Islet precursor cell (in vitro differentiated cells): ENCODE measurements at places on chromosomes 12 and 14.

- peak; percentile 76 for DNase-seq
Measured at GRCh38 chr12:51961834-51962233, 10.3 kb downstream of the ACVR1B start.

- no peak for DNase-seq
Measured at GRCh38 chr14:85934886-85935254, 404.9 kb downstream of the FLRT2 start.

GRCh38 chr12:68976395-68976841, 43.4 kb upstream of the CPM start:
- DNase-seq, result no peak

GRCh38 chr14:31204593-31205534, 2.7 kb downstream of the HECTD1 start:
- no peak for DNase-seq

- no peak for DNase-seq
Measured at GRCh38 chr14:78737116-78737515, 566.9 kb downstream of the NRXN3 start.

GRCh38 chr14:35404449-35405303, at the start of gene NFKBIA:
Gene NFKBIA, minus strand, starts transcription at chr14:35404749. Its CDS starts 105 bp downstream, at chr14:35404644.
- DNase-seq, result peak; percentile 93

GRCh38 chr14:102807013-102807406, 29.8 kb downstream of the TRAF3 start:
- DNase-seq, result no peak

- no peak for DNase-seq
Measured at GRCh38 chr14:90628825-90629224, 187.4 kb downstream of the TTC7B start.

- DNase-seq, result no peak
Measured at GRCh38 chr14:81005540-81006228, 50.3 kb downstream of the TSHR start.

- peak; percentile 86 for DNase-seq
Measured at GRCh38 chr12:50051101-50051806, 6.1 kb upstream of the ASIC1 start.

DNA sequence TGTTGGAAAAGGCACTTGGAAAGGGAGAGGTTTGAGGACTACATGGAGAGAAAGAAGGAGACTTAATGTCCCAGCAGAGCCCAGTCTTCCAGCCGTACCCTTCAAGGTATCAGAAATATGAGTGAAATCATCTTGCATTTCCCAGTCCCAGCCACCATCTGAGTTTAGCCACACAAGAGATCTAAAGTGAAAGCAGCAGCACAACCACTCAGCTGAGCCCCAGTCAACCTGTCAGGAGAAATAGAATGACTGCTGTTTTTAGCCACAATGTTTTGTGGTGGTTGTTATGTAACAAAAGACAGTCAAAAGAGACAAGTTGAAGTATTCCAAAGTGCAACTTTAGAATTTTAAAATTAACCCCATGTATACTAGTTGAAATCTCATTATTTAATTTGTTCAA, 28.0 kb downstream of the DERA start:
- no peak for DNase-seq

DNA sequence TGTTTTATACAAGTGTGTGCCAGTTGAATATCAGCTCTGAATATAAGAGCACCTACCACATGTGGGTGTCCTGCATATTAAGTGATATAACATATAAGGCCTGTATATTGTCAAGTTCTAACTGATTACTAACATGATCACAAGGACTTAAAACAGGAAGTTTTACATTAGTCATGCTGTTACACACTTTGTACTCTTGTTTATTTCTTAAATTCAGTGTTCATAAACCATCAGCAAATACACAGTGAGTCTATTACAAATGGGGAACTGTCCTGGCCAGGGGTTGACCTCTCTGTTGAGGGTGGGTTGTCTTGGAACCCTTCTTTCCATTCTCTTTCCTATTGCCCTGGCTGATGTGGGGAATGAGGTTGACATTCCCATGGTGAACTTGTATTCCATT, 19.1 kb downstream of the HELB start:
- DNase-seq, result no peak

DNA sequence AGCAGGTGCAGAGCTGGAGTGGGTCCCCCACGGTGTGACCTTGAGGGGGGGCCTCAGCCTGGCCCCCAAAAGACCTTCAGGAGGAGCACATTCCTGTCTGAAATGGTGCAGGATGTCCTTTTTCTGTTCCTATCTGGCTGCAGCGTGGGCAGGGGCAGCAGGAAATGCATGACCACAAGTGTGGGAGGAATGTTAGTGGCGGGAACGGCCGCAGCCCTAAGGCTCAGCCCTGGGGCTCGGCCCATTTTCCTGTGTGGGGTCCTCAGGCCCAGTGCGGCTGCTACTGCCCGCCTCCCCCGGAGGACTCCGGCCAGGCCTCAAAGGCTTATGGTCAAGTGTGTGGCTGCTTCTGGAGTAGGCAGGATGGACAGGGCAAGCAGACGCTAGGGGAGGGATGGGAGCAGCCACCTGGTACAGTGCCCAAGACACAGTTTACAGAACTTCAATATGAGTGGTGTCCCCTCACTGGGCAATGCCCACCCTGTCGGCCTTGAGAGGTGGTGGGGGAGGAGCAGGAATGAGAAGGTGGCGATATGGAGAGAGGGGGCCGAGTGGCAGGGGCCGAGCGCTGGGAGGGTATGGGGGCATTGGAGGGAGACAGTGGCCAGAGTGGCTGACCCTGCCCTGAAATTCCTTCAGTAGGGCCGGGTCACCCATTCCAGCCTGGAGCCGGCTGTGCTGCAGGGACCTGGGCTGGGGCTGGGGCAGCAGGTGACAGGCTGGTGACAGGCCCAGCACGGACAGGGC, 137.4 kb downstream of the CALM1 start:
- peak; percentile 78 for DNase-seq

GRCh38 chr12:9667403-9668160, 1.9 kb upstream of the CLEC2D start:
- DNase-seq, result no peak

DNA sequence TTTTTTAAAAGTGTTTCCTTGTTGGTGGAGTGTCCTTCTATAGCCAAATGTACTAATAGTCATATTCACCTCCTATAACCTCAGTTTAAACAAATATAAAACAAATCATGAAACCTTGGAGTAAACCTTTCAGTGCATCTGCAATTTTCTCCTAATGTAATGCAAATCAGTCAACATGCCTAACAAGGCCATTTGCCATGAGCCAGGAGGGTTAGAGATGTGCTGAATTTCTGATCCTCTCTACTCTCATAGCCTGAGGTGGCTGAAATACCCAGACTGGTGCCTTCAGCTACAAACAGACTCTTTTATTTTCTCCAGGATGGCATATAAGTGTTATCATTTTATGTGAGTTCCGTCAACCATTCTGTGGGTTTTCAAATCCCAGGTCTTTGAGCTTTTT, 908.1 kb downstream of the GALC start:
- DNase-seq, result no peak

DNA sequence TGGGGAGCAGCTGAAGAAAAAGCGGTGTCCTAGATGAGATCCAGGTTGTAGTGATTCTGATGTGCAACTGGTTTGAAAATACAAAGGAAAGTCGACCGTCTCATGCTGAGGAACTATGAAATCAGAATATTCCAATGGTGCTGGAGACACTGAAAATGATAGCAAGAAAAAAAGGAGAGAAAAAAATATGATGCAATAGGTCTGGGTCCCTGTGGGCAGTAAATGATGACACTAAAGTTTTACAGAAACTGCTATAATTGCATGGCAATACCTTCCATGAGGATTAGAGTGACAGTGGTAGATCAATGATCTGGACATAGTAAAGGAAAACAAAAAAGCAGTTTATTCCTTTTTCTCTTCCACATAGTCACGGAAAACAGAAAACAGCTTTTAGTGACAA, 2.3 kb downstream of the PYM1 start:
- no peak for DNase-seq

- no peak for DNase-seq
Measured at GRCh38 chr12:95208678-95209077, 8.6 kb downstream of the FGD6 start.

GRCh38 chr12:89984846-89985245, 276.2 kb upstream of the ATP2B1 start:
- DNase-seq, result no peak

DNA sequence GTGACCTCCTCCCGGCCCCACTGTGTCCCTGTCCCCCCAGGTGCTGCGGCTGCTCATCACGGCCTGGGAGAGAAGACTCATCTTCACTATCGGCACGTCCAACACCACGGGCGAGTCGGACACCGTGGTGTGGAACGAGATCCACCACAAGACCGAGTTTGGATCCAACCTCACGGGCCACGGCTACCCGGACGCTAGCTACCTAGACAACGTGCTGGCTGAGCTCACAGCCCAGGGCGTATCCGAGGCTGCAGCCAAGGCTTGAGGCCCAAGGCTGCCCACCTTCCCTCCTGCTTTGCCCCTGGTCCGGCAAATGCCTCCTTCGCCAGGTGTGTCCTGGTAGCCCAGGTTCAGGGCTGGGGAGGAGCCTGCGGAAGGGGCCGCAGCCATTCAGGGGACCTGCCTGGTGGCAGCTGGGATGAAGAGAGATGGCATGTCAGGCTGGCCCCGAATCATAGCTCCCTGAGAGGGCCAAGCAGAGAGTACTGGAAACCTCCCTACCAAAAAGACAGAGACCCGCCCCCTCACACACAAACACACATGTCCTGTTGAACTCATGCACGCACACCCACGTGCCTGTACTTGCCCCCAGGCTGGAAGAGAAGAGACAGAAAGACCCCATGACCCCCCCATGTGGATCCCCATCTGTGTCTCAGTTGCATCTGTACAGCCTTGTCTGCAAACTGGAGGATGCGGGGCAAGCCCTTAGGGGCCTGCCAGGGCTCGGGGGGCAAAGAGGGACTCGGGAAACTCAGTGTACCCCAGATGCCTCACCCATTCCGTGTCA, 38.7 kb downstream of the RASAL1 start:
- no peak for DNase-seq

DNA sequence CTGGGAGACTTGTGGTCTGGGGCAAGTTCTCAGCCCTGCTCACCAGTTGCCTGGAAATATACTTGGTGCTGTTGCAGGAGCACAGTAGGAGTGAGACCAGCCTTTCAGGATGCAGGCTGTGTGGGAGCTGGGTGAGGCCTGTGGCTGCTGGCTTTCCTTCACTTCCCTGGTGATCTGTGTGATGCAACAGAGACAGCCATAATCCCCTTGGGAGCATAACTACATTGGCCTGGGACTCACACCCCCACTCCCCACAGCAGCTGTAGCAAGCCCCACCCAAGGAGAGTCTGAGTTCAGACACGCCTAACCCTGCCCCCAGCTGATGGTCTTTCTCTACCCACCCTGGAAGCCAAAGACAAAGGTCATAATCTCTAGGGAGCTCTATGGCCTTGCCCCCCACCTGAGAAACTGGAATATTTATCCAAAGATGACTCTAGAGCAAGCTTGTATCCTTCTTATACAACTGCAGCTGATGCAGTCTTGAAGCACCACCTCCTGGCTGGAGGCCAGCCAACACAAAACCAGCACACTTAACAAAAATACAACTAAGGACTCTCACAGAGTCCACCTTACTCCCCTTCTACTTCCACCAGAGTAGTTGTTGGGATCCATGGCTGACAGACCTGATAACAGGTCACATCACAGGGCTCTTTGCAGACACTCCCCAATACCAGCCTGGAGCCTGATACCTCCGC, 190.4 kb upstream of the CPNE8 start:
- no peak for DNase-seq

- DNase-seq, result no peak
Measured at GRCh38 chr14:33254861-33255395, 316.2 kb downstream of the NPAS3 start.

- DNase-seq, result no peak
Measured at GRCh38 chr14:34930591-34931091, 52.2 kb upstream of the SRP54 start.

- no peak for DNase-seq
Measured at GRCh38 chr12:122961531-122962329, 4.5 kb downstream of the ABCB9 start.

DNA sequence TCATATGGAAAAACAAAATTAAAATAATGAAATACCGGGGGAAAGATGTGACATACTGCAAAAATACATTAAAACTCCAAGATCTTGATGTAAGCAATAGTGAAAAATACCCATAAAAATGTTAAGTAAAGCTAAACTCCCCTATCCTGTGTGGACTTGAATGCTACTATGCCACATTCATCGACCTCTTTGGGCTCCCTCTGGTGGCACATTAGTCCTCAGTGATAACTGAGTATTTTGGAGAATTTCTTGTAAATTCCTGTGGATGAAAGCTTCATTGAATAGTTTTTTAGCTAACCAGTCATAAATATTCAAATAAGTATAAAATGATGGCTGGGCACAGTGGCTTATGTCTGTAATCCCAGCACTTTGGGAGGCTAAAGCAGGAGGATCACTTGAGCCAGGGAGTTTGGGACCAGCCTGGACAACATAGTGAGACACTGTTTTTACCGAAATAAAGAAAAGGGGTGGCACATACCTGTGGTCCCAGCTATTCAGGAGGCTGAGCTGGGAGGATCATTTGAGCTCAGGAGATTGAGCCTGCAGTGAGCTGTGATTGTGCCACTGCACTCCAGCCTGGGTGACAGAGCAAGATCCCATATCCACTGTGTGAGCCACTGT, 42.4 kb upstream of the SGPP1 start:
- DNase-seq, result no peak

DNA sequence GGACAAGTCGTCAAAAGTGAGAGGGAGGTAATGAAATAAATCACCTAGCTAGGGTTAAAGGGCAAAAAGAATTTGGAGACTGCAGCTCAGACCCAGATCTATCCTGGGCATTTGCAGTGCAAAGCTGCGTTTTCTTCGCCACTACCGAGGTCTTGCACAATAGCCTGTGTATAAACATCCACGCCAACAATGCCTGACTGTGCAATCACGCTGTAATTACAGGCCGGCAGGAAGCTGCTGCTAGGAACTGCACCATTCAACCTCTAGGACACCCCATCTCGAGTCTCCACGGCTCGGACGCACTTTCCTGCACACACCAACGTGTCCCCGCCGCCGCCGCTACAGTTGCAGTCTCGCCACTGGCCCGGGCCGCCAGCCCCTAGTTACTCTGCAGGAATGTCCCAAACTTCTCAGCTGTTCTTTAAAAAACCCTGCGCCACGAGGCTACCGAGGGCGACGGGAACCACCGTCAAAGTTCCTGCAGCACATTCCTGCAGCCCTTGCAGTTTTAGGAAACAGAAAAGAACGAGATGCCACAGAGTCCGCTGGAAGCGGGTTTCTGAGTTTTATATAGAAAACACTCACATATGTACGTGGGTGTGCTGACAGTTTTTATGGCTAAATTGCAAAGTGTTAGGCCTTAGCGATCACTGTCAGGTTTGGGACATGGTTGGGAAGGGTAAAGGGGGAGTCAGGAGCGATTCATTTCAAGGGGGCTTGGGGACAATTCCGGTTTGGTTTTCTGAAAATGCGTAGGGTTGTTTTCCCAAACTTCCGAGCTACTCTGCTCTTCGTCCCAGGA, 65.6 kb upstream of the PTGR2 start:
- peak; percentile 88 for DNase-seq

DNA sequence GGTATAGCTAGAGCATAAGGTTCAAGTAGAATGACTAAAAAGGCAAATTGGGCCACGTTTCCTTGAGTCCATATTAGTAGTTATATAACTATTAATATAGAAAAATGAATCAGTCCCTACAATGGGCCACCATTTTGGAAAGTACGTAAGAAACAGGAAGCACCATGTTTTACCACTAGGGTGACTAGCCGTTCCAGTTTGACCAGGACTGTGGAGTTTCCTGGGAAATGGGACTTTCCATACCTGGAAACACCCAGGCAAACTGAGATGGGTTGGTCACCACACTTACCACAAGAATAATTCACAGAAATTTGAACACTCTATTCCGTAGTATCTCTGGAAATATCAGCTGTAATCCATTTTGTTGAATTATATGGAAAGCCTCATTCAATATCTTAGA, 2.1 kb upstream of the MAGOHB start:
- no peak for DNase-seq

GRCh38 chr12:76084863-76085519, 506 bp upstream of the NAP1L1 start:
- no peak for DNase-seq
